ENCODE measurements at places on chromosomes 13 and 19. TPM values are rescaled to one million over a fixed set of nuclear protein-coding genes. Genes with fewer than 3 reads are reported as not detected.

DNA sequence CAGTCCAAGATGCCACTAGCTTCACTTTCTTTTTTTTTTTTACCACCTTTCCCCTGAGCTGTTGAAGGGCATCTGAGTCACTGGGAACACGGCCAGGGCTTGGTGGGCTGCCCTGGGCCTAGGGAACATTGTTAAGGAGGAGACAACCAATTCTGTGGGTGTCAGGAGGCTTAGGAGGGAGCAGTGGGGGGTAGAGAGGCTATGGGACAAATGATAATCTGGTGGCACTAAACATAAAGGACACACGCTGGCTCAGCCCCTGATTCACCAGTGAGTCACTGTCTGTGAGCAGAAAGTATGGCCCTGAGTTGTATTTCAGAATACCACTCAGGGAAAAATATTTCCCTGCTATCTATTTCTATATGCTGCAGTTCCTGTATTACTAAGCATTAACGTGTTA, 207.8 kb downstream of the DCLK1 start:
- H3K4me3 ChIP-seq, result no peak overlapping the region
- no peaks in the 10 kb centered on the region for H3K36me3 ChIP-seq
- no peak overlapping the region for H3K27ac ChIP-seq
- no peaks in the 10 kb centered on the region for H3K4me1 ChIP-seq
- no peaks in the 10 kb centered on the region for H3K27me3 ChIP-seq

DNA sequence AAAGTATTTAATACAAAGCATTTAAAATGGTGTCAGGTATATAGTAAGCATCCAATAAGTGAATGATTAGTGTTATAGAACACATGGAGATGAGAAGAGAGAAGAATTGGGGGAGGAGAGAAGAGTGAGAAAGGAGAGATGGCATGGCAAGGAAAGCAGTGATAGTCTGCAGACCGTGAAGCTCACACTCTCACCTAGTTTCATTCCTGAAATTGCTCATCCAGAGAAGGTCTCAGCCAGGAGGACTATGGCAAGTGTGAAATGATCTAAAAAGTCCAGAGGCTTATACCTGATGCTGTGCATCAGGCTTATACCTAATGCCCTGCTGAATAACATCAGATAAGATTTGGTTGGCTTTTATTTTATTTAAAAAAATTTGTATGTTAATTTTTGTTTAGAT, 351.6 kb upstream of the KLF12 start:
- no peaks in the 10 kb centered on the region for H3K4me1 ChIP-seq
- no peak for DNase-seq
- no peak overlapping the region for H3K4me3 ChIP-seq
- H3K27ac ChIP-seq, result no peak overlapping the region
- H3K27me3 ChIP-seq, result no peaks in the 10 kb centered on the region
- H3K36me3 ChIP-seq, result no peaks in the 10 kb centered on the region

- no peak overlapping the region for H3K4me3 ChIP-seq
- H3K36me3 ChIP-seq, result no peaks in the 10 kb centered on the region
- no peak for DNase-seq
- no peaks in the 10 kb centered on the region for H3K27me3 ChIP-seq
Measured at GRCh38 chr13:60137911-60138560, 25.7 kb downstream of the DIAPH3 start.

DNA sequence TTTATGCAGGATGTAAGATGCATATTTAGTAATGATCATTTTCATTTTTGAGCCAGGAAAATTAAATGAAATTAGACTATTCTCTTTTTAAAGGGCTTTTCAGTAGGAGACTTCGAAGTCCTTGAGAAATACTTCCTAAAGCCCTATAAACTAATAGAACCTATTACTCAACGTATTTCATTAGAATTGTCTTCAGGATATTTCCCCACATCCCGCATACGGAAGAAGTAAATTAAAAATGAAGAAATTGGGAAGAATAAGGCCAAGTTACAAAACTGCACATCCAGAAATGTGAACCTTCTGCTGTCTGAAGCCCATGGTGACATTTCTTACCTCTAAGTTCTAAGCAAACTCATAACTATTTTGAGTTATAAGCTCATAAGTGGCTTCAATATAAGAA, 66.5 kb downstream of the RXFP2 start:
- no peak overlapping the region for H3K27ac ChIP-seq
- no peaks in the 10 kb centered on the region for H3K36me3 ChIP-seq
- no peaks in the 10 kb centered on the region for H3K4me1 ChIP-seq
- no peak for DNase-seq
- no peaks in the 10 kb centered on the region for H3K27me3 ChIP-seq

DNA sequence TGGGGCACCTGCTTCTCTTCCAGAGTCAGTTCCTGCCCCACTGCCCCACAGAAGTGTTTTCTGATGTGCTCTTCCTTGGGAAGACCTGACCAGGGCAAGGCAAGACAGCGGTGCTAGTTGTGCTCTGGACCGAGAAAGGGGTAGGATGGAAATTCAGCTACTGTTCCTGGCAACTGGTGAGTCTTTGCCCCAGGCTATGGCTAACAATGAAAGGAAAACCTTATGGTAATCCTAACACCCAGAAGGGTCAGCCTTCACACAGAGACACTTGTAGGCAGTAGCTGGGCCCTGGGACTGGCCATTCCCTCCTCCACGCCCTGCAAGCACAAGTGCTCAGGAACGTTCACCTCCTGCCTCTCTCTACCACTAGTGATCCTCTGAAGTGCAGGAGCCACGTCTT, 9.6 kb upstream of the CYSLTR2 start:
- H3K36me3 ChIP-seq, result no peaks in the 10 kb centered on the region
- no peak for DNase-seq
- H3K27ac ChIP-seq, result no peak overlapping the region
- H3K4me3 ChIP-seq, result no peak overlapping the region

GRCh38 chr13:98428256-98428966, 148.5 kb downstream of the STK24 start:
- H3K27me3 ChIP-seq, result no peaks in the 10 kb centered on the region
- no peak overlapping the region for H3K27ac ChIP-seq
- DNase-seq, result no peak
- H3K4me3 ChIP-seq, result no peak overlapping the region
- H3K4me1 ChIP-seq, result no peaks in the 10 kb centered on the region

DNA sequence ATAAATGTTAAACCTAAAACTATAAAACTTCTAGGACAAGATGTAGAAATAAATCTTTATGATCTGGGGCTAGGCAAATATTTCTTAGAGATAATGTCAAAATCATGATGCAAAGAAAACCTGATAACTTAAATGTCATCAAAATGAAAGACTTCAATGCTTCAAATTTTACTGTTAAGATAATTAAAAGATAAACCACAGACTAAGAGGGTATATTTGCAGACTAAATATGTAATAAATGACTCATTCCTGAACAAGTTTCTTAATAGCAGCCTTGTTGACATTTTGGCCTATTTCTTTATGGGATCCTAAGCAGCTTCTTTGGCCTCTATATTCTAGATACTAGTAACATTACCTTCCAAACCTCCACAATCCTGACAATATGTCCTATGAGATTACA, 2878.3 kb upstream of the PCDH20 start:
- no peak overlapping the region for H3K4me3 ChIP-seq
- H3K27me3 ChIP-seq, result no peaks in the 10 kb centered on the region
- no peaks in the 10 kb centered on the region for H3K36me3 ChIP-seq
- H3K4me1 ChIP-seq, result no peaks in the 10 kb centered on the region
- H3K27ac ChIP-seq, result no peak overlapping the region
- DNase-seq, result no peak

- H3K4me1 ChIP-seq, result no peaks in the 10 kb centered on the region
- H3K36me3 ChIP-seq, result no peaks in the 10 kb centered on the region
- H3K4me3 ChIP-seq, result no peak overlapping the region
- no peak overlapping the region for H3K27ac ChIP-seq
- H3K27me3 ChIP-seq, result no peaks in the 10 kb centered on the region
- DNase-seq, result no peak
Measured at GRCh38 chr13:77358001-77358400, 31.1 kb upstream of the MYCBP2 start.

DNA sequence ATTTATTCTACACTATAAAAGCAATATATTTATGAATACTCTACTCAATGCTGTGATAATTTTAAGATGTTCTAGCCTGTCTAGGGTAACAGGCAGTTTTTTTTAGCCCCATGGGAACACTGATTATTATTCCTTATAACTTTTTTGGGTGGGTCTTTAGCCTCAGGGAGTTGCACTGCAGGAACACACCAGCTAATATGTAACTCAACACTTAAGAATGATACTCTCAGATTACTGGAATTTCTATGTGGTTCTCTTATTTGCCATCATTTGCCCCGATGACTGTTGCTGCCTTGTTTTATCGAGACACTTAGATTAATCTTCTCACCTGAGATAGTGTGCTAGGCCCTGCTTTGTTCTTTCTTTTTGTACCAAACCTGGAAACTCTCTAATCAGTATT, 396.9 kb upstream of the SLITRK1 start:
- DNase-seq, result no peak
- no peaks in the 10 kb centered on the region for H3K4me1 ChIP-seq
- H3K27me3 ChIP-seq, result no peaks in the 10 kb centered on the region
- H3K27ac ChIP-seq, result no peak overlapping the region
- H3K4me3 ChIP-seq, result no peak overlapping the region

DNA sequence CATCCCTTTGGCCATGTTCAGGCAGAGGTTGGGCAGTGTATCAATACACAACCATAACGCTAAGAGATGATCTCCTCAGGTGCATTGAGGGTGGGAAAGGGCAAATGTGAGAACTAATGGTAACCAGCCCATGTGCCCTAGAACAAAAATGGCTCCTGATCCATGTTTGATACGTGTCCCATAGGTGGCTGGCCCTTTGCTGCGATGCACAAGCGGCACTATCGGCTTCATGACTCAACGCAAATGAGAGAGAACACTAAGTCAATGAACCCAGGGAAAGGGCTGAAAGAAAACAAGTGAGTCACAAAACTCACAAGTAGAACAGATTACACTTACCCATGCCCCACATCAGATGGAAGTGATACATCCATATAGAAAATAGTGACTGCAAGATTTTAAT, 201.7 kb downstream of the ABCC4 start:
- H3K4me1 ChIP-seq, result no peaks in the 10 kb centered on the region
- H3K4me3 ChIP-seq, result no peak overlapping the region
- no peaks in the 10 kb centered on the region for H3K36me3 ChIP-seq
- no peak overlapping the region for H3K27ac ChIP-seq
- DNase-seq, result no peak

DNA sequence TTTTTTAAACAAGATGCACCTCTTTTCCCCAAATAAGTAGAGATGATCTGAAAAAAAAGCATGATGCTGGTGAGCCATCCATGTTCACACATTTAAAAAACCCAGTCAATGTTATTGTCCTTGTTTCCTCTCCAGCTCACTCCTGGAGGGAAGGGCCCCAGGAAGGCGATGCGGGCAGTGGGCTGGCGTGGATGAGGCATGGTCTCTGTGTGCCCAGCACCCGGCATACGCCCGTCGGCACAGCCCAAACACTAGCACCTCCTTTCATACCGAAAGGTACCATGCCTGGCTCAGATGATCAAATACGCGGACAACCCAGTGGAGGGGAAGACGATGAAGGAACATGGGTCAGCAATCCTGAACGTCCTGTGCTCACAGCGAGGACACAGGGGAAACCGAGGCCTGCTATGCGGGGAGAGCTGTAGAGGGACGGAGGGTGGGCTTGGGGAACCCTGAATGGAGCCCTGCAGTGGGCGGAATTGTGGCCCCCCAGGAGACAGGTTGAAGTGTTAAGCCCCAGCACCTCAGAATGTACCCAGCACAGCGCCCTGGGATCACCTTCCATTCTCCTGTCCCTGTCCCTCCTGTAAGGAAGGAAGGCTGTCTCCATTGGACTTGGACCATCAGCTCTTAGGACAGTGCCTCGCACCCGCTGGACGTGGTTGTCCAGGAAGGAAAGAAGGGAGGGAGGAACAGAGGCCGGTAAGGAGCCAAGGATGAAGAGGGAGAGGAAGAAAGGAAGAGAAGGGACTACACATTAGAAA, 49.4 kb downstream of the SOX1 start:
- DNase-seq, result no peak
- peaks cover 58% of the 10 kb centered on the region for H3K27me3 ChIP-seq
- no peak overlapping the region for H3K27ac ChIP-seq
- H3K4me1 ChIP-seq, result no peaks in the 10 kb centered on the region
- no peak overlapping the region for H3K4me3 ChIP-seq

DNA sequence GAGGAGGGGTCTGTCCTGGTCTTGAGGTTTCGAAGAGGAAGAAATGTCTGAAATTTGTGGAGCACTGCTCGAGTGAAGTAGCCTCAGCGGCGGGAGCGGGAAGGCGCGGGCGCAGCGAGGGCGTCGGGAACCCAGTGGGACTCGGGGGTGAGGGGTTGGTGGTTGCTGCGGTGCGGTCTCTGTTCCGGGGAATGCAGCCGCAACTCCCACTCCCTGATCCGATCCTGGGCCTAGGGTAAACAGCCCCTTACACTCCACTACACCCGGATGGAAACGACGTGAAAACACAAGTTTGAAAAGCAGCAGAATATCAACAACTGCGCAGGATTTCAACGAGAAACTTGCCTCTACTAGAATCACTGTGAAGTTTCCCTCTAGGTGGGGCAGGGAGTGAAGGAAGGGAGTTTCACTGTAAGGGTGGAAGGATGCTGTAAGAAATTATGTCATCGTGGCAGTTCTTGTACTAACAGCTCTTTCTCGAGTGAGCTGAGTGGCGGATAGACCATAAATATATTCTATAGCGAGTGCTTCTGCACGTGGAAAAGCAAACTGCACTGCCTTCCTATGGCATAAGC, 2.0 kb upstream of the KLF12 start:
- peak overlapping the region; percentile 93 for H3K27ac ChIP-seq
- H3K36me3 ChIP-seq, result no peaks in the 10 kb centered on the region
- H3K4me1 ChIP-seq, result no peaks in the 10 kb centered on the region
- DNase-seq, result peak; percentile 52

- no peak for DNase-seq
- H3K4me1 ChIP-seq, result peaks cover 14% of the 10 kb centered on the region
- no peak overlapping the region for H3K4me3 ChIP-seq
- H3K27me3 ChIP-seq, result no peaks in the 10 kb centered on the region
- H3K27ac ChIP-seq, result peak overlapping the region; percentile 22
Measured at GRCh38 chr19:48968179-48968661, 3.1 kb downstream of the FTL start.

GRCh38 chr13:54373211-54373610, 1344.6 kb downstream of the OLFM4 start:
- H3K36me3 ChIP-seq, result no peaks in the 10 kb centered on the region
- H3K4me1 ChIP-seq, result no peaks in the 10 kb centered on the region
- no peaks in the 10 kb centered on the region for H3K27me3 ChIP-seq
- DNase-seq, result no peak
- H3K4me3 ChIP-seq, result no peak overlapping the region
- no peak overlapping the region for H3K27ac ChIP-seq

- no peaks in the 10 kb centered on the region for H3K27me3 ChIP-seq
- H3K4me1 ChIP-seq, result no peaks in the 10 kb centered on the region
- no peaks in the 10 kb centered on the region for H3K36me3 ChIP-seq
- no peak overlapping the region for H3K4me3 ChIP-seq
Measured at GRCh38 chr13:58239774-58240268, 608.3 kb downstream of the PCDH17 start.

- no peak for DNase-seq
- peaks cover 3% of the 10 kb centered on the region for H3K36me3 ChIP-seq
- H3K4me1 ChIP-seq, result no peaks in the 10 kb centered on the region
Measured at GRCh38 chr13:99559560-99559959, 58.3 kb downstream of the TM9SF2 start.

The DOHH gene
- total RNA-seq, result 13.4 TPM

The ZNF878 gene
- total RNA-seq, result 0.88 TPM

The SPACA4 gene
- total RNA-seq, result not detected

The KDELR1 gene
- total RNA-seq, result 66.2 TPM

The KLK11 gene
- total RNA-seq, result 5.6 TPM

The C1QTNF9 gene
- 0.64 TPM for total RNA-seq

The ZC3H4 gene
- total RNA-seq, result 17.7 TPM

All from breast epithelium (tissue), 4 donors.